Umbilical cord (tissue), 2 donors: ENCODE measurements at places on chromosomes 7 and 10. TPM values are rescaled to one million over a fixed set of nuclear protein-coding genes. Genes with fewer than 3 reads are reported as not detected.

DNA sequence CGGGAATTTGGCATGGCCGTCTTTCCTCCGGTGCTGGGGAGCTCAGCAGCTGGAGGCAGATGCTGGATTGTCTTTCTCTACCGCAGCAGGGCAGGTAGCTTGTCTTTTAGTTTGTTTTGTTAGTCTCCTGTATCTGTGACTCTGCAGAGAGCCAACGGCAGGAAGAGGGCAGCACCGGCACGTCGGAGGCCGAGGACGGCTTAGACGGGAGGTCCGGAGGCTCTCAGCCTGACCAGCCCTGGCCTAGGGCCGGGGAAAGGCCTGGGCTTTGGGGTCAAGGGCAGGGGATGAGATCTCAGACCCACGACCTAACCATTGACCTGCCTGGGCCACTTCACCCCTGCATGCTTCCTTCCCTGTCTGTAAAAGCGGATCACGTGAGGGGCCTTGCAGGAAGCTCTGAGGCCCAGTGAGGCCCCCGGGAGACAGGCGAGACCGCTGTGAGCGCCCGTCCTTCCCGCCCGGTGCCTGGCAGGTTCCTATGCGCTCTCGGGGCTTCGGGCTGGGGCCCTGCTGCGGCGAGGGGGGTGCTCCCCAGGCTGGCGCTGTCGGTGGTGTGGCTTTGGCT lies 72.7 kb downstream of the LHPP start:
- peak; percentile 70 for DNase-seq

The GDF2 gene
- total RNA-seq: 1.7 TPM

The NMT2 gene
- total RNA-seq: 16.9 TPM

The BZW2 gene
- 42.4 TPM for total RNA-seq

The NXPH1 gene
- not detected for total RNA-seq
